Spinal cord (tissue), 10 donors: ENCODE measurements at places on chromosomes 2 and 18.

GRCh38 chr2:96977631-96978195 is 8.7 kb downstream of the FAM178B start:
- DNase-seq: no peak

DNA sequence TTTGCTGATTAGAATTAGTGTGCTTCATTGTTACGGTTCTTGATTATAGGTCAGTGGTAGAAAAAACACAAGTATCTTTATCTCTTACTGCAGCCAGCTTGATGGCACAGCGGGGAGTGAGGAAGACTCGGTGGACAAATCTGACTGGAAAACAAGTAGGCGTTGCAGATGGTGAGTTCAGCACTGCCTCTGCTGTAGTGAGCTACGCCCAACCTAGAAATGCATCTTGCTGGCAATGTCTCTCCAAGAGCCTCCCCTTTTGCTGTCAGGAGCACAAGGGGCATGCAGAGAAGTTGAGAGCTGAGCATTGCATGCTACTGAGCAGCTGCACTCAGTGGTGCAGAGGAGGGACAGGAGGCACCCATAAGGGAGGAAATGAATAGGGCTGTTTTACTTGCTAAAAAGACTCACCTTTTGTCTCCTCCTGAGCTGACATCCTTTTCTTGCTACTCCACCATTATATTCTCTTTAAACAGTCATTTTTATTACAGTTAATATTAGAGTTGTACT is 977.3 kb upstream of the ACVR2A start:
- no peak for DNase-seq

DNA sequence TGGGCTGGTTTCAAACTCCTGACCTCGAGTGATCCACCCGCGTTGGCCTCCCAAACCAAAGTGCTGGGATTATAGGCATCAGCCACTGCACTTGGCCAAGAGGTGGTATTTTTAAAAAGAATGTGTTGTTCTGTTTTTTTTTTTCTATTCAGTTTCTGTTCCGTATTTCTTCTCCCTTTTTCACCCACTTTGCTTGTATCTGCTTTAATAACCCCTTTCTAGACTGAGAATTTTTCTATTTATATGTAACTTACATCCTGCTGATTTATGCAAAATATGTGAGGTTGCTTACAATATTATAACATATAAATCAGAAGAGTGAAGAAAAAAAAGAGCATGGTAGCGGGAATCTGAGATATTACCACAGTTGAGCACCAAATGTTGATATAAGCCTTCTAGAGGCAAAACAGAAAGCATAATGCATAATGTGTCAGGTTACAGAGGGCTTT is 17.2 kb upstream of the LYPD6B start:
- DNase-seq: no peak

- DNase-seq: no peak
These were observed 125.5 kb upstream of the EPC2 start for GRCh38 chr2:148519013-148519412.

DNA sequence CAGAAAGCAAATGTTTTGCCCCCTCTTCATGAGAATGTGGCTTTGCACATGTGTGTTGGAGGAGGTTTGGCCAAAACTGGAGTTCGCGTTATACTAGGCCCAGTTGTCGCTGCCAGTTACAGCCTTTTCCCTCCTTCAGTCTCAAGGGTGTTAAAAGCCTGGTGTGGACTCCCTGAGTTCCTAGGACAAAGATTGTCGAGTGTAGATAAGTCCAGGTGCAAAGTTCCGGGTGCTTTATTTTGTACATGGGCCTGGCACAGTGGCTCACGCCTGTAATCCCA is 542 bp upstream of the RNF103 start:
- no peak for DNase-seq

GRCh38 chr2:151733771-151734672 is at the start of gene NEB:
Gene NEB, minus strand, starts transcription at chr2:151734476. Its CDS starts 1,320 bp downstream, at chr2:151733156.
- no peak for DNase-seq

- DNase-seq: no peak
These were observed 24.9 kb upstream of the LRRTM1 start for GRCh38 chr2:80329491-80329890.

- no peak for DNase-seq
These were observed 24.7 kb downstream of the RAPH1 start for GRCh38 chr2:203510256-203510940.

DNA sequence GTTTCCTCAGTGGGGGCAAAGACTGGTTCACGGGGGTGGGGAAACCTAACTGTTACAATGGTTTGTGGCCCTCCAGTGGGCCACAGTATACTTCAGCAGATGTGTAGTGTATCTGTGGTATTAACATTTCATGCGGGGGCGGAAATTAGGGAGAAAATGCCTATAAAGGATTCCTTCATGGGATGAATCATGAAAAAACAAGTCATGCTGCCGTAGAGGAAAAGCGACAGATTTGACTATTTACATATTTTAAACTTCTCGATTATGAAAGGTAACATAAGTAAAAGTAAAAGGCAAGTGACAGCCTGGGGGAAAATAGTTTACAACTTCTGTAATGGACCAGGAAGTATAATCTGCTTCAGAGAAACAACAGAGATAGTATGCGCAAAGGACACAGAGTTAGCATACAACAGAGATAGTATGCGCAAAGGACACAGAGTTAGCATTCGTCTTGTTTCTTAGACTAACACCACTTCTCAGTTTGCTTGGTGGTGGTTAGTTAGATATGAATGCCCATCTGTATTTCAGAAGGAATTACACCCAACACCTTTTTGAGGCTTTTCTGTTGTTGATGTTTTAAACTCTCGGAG is 41.1 kb downstream of the MRPS9 start:
- DNase-seq: no peak

DNA sequence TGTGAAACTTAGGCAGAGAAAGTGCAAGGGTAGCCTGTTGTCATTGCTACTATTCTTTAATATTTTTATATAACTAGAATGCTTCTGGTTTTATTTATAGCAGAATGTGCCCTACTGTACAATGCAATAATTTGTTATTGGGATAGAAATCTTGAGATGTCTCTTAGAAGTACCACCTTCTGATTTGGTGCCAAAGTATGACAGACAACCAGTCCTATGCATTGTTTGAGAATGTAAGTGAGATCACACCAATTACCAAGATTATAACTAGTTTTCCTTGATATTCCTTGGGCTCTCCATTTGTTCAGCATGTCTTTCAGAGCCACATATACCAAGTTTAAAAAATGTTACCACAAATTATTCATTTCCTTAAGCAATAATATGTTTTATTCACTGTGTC is 399.7 kb downstream of the CPS1 start:
- no peak for DNase-seq

GRCh38 chr2:191184457-191184856 is 33.7 kb upstream of the STAT4 start:
- no peak for DNase-seq

DNA sequence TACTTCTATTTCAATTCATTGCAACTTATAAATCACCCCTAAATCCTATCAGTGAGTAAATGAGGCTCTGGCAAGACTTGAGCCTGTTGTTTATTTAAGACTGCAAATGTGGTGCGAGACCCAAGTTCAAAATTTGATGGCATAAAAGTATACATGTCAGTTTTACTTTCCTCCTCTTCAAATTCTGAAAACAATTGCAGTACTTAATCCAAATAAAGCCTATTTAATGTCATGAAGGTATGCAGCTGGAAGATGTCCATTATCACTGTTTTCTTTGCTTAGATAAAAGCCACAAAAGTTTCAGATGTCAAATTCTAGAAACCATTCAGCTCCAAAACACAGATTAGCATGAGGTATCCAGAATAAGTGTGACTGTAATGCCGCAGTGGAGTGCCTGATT is 3.3 kb downstream of the APCDD1 start:
- DNase-seq: no peak

- DNase-seq: no peak
These were observed 14.7 kb downstream of the DAW1 start for GRCh38 chr2:227886149-227886548.

DNA sequence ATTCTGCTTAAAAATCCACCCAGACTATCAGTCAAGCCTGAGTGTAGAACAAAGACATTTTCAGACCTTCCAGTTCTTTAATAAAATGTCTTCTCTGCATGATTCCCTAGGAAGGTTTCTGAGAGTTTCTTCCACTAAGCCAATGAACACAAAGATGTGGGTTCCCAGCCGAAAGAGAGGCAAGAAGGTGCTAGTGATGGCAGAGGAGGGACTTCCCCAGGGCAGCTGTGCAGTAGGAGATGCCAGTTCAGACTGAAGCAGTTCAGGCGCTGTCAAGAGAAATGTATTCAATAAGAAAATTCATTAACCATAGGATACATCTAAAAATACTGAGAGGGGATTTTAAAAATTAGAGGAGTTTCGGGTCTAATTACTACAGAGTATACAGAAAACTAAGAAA is 83.3 kb downstream of the RND3 start:
- DNase-seq: no peak

- DNase-seq: no peak
These were observed 86.1 kb downstream of the FARSB start for GRCh38 chr2:222569826-222570225.

- DNase-seq: no peak
These were observed 19.4 kb downstream of the CFLAR start for GRCh38 chr2:201135386-201135785.

DNA sequence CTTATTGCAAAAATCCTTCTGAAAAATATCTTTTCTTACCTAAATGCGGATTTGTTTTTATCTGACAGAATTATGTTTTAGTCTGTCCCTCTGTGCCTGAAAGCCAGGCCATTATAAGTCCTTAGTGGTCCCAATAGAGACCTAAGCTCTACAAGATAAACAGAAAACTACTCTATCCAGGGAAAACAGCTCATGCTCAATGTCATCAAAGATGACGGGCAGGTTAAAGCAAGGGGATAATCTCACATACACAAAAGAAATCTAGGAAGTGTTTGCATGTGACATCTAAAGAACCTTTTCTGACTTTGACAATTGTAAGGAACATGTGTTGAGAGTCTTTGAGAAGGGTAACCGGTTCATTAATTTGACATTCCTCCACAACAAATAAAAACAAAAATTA is 741.1 kb upstream of the ID2 start:
- no peak for DNase-seq

GRCh38 chr2:224908818-224909217 is 133.4 kb downstream of the DOCK10 start:
- no peak for DNase-seq

GRCh38 chr2:143824791-143825190 is 695.1 kb downstream of the ZEB2 start:
- no peak for DNase-seq

GRCh38 chr2:145927131-145927950 is 1407.4 kb upstream of the ZEB2 start:
- no peak for DNase-seq

GRCh38 chr2:236117401-236117800 is 50.8 kb downstream of the GBX2 start:
- DNase-seq: no peak

DNA sequence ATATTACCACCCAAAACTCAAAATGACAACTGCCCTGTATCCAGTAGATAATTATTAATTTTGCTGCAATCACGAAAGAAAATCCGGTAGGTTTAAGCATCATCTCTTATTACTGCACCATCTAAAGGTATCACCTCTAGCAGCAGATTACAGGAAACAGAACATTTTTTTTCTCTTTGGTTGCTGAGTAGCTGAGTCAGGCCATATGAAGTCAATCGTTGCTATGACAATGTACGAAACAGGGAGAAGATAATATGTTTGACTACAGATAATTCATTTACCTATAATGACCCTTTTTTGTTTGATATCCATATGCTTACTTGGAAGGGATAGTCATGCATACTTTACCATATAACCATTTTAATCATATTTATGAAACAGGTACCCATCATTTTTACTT is 831.6 kb upstream of the CHAC2 start:
- peak; percentile 29 for DNase-seq
